ENCODE measurements at places on chromosomes 6 and 20.

GRCh38 chr6:136378888-136379287 is 89.2 kb upstream of the BCLAF1 start:
- no peak for DNase-seq

GRCh38 chr20:25686081-25687067 is 10.3 kb downstream of the ZNF337 start:
- DNase-seq = no peak

DNA sequence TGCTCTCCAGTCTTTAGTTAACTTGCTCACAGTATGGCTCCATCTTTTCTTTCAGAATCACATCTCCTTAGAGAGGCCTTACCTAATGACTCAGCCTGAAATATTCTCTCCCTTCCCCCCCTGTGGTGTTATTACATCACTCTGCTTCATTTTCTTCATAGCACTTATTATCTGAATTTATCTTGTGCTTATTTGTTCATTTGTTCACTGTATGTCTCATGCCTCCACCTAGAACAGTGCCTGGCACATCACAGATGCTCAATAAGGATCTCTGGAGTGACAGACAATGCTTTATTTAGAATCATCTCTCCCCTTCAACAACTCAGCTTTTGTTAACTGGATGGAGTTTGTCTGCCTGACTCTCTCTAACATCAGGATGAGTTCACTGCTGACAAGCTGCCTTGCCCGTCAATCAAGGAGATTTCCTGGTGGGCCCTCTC is 96.6 kb upstream of the MAN1A1 start:
- peak; percentile 71 for DNase-seq

DNA sequence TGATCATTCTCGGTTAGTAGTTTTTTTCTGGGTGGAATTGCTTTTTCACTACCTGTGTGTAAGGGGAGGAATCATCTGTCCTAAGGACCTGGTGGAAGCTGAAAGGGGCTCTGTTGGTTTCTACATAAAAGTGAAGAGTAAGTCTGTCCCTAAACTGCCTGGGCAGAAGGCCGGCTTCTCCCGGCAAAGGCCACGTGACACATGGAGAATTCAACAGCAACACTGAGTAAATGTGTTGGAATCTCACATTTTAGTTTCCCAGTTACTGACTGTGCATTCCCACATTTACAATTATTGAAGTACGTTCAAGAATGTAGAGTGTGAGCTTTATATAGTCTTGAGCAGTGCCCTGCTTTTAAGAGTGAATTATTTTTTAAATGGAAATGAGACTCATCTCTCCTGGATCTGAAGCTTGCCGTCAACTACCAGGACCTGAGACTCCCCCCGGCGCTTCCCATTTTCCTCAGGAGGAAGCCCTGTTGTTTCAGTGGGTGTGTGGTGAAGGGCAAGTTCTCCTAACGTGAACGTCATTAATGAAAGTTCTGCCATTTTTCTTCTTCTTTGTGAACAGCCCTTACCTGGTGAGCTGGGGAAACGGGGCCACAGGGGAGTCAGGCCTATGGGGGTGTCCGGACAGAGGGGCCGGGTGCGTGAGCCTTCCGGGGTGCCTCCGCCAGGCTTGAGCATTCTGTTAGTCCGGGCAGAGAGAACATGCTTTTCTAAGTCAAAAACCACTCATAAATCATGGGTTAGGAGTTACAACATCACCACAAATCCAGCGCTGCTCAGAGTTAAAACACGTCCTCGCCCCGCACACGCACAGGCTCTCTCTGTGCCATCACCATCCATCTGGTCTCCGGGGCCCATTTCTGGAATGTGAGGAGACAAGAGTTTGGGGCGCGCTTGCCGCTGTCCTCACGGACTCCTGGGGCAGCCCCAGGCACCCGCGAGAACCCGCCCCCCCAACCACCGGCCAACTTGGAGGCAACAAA is 56.6 kb upstream of the SMOC2 start:
- no peak for DNase-seq

- no peak for DNase-seq
Observed at GRCh38 chr6:23712756-23713155, 413.3 kb upstream of the NRSN1 start.

GRCh38 chr6:157667211-157668008 is 155.6 kb upstream of the SNX9 start:
- DNase-seq = peak; percentile 54

DNA sequence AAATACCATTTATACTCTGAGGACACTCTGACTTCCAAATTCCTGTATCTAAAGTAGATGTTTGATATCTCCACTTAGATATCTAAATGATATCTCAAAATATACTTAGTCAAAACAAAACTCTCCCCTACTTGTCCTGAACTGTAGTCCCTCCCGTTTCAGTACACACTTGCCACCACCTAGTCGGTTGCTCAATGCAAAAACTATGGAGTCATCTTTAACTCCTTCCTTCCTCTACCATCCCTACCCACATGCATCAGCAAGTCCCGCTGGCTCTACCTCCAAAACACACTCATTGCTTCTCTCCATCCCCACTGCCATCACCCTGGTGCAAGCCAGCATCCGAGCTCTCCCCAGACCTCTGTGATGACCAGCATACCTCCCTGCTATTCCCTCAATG is 13.2 kb downstream of the STX7 start:
- no peak for DNase-seq

- no peak for DNase-seq
Observed at GRCh38 chr6:43901733-43902230, 131.8 kb downstream of the VEGFA start.

DNA sequence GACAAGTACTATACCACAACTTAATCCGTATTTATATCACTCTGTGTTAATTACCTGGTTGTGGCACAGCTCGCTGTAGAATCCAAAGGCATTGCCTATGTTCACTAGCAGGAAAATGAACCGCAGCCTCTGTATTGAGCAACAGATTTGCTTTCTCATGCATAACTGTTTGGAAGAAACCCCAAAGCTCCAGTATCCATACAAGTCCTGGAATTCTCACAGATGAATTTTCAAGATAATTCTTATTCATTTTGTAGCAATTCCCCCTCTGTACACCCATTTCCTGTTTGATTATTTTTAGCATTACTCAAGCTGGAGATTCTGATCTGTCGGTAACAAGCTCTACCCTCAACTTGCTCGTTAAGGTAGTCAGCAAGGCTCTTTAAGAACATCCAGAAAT is 63.5 kb downstream of the STMND1 start:
- DNase-seq = no peak

DNA sequence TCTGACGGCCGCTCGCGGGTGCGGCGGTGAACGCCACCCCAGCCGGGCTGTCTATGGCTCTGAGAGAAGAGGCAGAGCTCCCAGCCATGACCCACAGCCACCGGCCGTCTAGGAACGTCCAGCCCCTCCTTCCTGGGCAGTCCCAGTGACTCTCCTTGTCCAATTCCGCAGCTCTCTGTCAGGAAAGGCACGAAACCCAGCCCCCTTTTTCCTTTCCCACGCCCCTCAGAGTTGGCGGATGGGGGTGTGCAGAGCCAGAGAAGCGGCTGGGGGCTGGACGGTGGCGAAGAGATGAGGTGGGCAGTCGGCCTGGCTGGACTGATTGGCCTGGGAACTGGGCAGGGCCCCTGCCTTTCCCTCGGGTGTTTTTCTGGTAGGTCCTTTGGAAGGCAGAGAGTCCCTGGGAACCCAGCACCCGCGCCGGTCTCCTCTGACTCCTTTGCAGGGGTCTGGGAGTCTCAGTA is 1.5 kb downstream of the EBF4 start:
- no peak for DNase-seq

GRCh38 chr6:12024699-12025434 is 12.8 kb downstream of the HIVEP1 start:
- no peak for DNase-seq

- no peak for DNase-seq
Observed at GRCh38 chr20:313948-314347, 11.4 kb upstream of the SOX12 start.

GRCh38 chr6:26196846-26197635 is 109.8 kb downstream of the HFE start:
- peak; percentile 85 for DNase-seq

GRCh38 chr6:133130863-133131262 is 110.3 kb upstream of the EYA4 start:
- peak; percentile 34 for DNase-seq

GRCh38 chr6:18391023-18391422 is 3.9 kb downstream of the RNF144B start:
- DNase-seq = no peak

DNA sequence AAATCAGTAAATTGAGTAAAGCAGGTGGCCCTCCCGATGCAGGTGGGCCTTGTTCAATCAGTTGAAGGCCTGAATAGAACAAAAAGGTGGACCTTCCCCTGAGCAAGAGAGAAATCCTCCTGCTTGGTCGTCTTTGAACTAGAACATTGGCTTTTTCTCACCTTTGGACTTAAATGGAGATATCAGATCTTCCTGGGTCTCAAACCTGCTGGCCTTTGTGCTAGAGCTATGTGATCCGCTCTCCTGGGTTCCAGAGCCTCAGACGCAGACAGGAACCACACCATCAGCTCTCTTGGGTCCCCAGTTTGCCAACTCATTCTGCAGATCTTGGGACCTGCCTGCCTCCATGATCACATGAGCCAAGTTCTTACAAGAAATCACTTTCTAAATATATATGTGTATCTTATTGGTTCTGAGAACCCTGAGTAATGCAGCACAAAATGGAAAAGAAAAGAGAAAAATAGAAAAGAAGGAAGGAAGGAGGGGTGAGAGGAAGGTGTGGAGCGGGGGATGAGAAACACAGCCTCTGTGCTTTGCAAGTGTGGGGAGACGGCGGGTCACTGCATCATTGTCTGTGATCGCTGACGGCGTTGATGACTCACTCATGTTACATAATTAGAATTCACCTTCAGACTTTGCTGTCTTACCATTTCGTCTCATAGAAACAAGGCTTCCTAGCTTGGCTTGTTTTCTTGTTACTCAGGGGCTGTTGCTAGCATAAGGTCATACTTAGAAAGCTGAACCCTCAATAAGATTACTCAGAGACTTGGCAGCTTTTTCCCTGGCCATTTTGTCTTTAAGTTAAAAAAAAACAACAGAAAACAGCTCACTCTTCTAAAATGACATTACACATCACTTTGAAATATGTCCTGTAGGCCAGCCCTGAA is 85.7 kb upstream of the NEDD9 start:
- peak; percentile 92 for DNase-seq

- DNase-seq = no peak
Observed at GRCh38 chr20:6575912-6576401, 191.5 kb upstream of the BMP2 start.

- no peak for DNase-seq
Observed at GRCh38 chr6:137496368-137496767, 2.2 kb upstream of the OLIG3 start.

Measured in astrocyte of the cerebellum (primary cell).